Body of pancreas (tissue), 4 donors: ENCODE measurements at places on chromosomes 2 and 18. TPM values are rescaled to one million over a fixed set of nuclear protein-coding genes. Genes with fewer than 3 reads are reported as not detected.

- no peak overlapping the region for H3K4me3 ChIP-seq
- H3K4me1 ChIP-seq, result peaks cover 38% of the 10 kb centered on the region
- no peaks in the 10 kb centered on the region for H3K27me3 ChIP-seq
These were observed 140.2 kb downstream of the DDX1 start for GRCh38 chr2:15731889-15732271.

- H3K4me3 ChIP-seq, result no peak overlapping the region
- H3K36me3 ChIP-seq, result no peaks in the 10 kb centered on the region
- peaks cover 11% of the 10 kb centered on the region for H3K4me1 ChIP-seq
- no peak for DNase-seq
- H3K27me3 ChIP-seq, result no peaks in the 10 kb centered on the region
These were observed 196.2 kb downstream of the MYCN start for GRCh38 chr2:16136461-16137035.

DNA sequence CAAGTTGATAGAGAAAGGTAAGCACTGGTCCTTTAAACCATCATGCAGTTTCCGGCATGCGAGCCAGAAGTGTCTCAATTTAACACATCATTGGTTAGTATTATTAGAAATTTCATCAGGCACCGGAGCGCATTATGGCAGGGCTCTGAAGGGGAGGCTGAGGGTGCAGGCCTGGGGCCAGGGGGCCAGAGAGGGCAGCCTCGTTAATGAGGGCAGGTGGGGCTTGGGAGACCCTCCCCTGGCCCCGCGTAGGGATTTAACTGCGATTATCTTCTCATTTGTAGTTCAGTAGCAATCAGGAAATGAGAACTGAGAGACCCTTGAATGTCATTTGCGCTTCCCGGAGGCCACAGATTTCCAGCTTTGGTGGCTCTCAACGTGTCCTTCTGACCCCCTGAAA is 246.4 kb downstream of the KLHL29 start:
- no peaks in the 10 kb centered on the region for H3K4me1 ChIP-seq
- no peaks in the 10 kb centered on the region for H3K27me3 ChIP-seq
- H3K27ac ChIP-seq, result no peak overlapping the region

DNA sequence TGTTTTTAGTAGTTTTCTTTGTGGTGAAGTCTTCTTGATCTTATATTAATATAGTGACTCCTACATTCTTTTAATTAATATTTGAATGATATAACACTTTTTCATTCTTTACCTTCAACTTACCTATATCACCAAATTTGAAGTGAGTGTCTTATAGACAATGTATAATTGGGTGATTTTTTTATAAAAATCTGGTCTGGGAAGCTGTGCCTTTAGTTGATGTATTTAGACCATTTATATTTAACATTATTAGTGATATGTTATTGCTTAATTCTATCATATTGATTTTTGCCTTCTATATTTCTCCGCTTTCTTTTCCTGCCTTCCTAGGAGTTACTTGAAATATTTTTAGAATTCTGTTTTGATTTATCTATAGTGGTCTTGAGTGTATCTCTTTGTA is 16.4 kb downstream of the TMEM182 start:
- H3K27ac ChIP-seq, result no peak overlapping the region
- H3K4me3 ChIP-seq, result no peak overlapping the region
- no peaks in the 10 kb centered on the region for H3K36me3 ChIP-seq
- DNase-seq, result no peak

KIAA2012 gene
- not detected for total RNA-seq

CDKL4 gene
- 0.99 TPM for total RNA-seq
